ENCODE measurements at places on chromosomes 2 and 18. TPM values are rescaled to one million over a fixed set of nuclear protein-coding genes. Genes with fewer than 3 reads are reported as not detected.

Gene DSG1
- polyA plus RNA-seq, result 0.11 TPM

Gene NRP2
- polyA plus RNA-seq, result 62.9 TPM

Gene CD8B
- 0.60 TPM for polyA plus RNA-seq

Gene LYPD6
- 18.1 TPM for polyA plus RNA-seq

Gene VWC2L
- polyA plus RNA-seq, result 0.07 TPM

Gene PTPN4
- 25.1 TPM for polyA plus RNA-seq

Gene L3MBTL4
- 4.7 TPM for polyA plus RNA-seq

Gene RGPD6
- 35.3 TPM for polyA plus RNA-seq

Gene ITGB6
- polyA plus RNA-seq, result 17.8 TPM

Gene CCDC74B
- 8.6 TPM for polyA plus RNA-seq

Gene MAP2
- 30.5 TPM for polyA plus RNA-seq

Gene NEUROD1
- not detected for polyA plus RNA-seq

Gene G6PC2
- polyA plus RNA-seq, result 0.10 TPM

Gene HOXD9
- polyA plus RNA-seq, result 56.4 TPM

Measured in right renal cortex interstitium (tissue), 3 donors.